Stimulated activated CD4-positive, alpha-beta T cell treated with anti-CD3 and anti-CD28 coated beads, Interleukin-2, amount 100 ng/mL, for 4 hours (primary cell): ENCODE measurements at places on chromosomes 3 and 15.

DNA sequence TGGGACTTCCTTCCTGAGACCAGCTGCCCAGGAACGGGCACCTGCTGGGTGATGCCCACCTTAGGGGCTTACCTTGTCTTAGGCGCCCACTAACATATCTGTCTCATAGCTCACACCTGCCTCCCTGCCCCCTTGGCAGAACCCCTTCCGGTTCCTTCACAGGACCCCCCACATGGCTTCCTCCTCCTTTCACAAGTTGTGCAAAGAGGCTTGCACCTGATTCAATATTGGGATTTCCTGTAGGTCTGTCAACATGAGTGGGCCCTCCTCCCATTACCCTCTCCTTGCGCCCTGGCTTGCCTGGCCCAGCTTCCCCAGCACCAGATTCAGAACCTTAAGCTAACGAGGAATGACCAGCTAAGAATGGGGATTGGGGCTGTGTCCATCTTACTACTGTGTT is 633 bp downstream of the THPO start:
- DNase-seq = no peak

DNA sequence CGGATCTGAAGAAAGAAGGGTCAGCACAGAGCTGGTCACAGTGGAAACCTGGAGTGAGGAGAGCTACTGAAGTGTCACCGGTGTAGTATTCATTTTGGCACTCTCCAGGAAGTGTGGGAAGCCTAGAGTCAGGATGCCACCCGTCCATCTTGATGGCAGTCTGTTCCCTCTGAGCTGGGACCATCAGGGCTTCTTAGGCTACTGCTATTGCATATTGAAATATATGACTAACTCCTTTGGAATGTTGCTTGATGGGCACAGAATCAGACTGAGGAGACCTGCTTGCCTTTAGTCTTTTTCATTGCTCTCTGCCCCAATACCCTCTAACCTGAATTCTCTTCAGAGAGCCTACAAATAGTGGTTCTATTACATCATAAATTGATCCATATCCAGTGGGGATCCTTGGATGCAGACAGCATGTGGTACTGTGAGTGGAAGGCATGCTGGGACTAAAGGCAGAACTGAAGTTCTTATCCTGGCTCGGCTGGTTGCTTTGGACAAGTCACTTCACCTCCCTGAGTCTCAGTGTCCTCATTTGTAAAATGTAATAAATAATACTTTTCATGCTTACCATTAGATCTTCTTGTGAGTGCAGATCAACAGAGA is 143.5 kb downstream of the PDE8A start:
- no peak for DNase-seq

DNA sequence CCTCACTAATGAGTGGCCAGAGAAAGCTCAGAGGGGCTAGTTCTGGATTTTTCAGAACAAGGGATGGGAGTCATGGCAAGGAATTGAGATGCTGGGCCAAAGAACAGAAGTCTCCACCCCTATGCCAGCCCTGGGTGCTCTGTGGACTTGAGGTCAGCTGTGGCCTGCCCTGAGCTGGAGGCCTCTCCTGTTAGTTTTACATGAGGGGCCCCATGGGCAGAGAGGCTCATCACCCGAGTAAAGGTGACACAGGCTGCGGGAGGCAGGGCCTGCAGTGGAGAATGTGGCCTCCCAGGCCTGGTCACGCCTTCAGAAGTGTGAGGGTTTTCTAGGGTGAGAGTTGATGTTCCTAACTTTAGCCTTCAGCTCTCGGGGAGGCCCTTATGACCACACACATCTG is 44.9 kb downstream of the ABHD5 start:
- DNase-seq = no peak

DNA sequence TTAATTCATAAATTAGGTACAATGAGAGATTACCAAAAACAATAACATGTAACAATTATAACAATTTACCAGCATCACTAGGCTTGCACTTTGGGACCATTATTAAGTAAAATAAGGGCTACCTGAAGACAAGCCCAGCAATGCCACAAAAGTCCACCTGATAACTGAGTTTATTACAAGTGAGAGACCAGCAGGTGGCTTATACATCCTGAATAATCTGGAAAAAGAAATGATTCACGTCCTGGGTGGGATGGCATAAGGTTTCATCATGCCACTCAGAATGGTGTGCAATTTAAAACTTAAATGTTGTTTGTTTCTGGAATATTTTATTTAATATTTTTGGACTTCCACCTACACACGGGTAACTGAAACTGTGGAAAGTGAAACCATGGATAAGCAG is 1287.1 kb upstream of the GBE1 start:
- DNase-seq = no peak

GRCh38 chr3:192575879-192576506 is 151.3 kb downstream of the FGF12 start:
- no peak for DNase-seq

DNA sequence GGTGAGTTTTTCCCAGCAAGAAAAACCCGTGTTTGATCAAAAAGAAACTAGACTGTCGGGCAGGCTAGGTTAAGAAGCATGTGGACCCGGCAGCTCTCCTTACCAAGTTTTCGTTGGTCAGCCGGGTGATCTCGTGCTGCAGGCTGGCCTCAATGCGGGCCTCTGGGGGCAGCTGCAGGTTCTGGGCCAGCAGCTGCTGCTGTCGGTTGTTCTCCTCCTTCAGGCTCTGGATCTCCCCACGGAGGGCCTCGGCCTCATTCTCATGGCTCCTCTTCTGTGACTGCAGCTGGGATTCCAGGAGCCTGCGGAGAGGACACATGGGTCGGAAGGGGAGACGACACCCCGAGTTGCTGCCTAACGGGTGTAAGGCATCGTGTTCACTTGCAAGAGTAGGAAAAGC is 44.5 kb upstream of the MYO5C start:
- DNase-seq = no peak

- DNase-seq = no peak
Measured at GRCh38 chr15:99932676-99933402, 199.6 kb upstream of the LYSMD4 start.

- peak; percentile 15 for DNase-seq
Measured at GRCh38 chr15:26889298-26889898, 22.5 kb downstream of the GABRA5 start.

DNA sequence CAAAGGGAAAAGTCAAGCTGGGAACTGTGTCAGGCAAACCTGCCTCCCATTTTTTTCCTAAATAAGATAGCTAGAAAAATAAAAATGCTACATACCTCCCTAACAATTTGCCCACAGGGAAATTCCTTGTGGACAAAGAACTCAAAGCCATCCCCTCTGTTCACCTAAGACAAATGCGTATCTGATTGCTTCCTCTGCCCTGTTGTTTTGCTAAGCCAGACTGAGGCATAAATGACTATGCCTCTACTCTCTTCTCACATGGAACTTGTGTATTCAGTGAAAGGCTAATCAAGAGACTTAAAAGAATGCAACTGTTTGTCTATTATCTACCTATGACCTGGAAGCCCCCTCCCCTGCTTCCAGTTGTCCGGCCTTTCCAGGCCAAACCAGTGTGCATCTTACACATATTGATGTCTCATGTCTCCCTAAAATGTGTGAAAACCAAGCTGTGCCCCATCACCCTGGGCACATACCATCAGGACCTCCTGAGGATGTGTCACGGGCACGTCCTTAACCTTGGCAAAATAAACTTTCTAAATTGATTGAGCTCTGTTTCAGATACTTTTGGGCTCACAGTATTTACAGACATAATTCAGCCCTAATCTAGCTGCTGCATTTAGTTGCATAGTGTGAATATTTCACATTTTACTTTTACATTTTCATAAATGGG is 15.8 kb downstream of the CHD2 start:
- DNase-seq = no peak

GRCh38 chr15:77544162-77544561 is 88.5 kb downstream of the LINGO1 start:
- no peak for DNase-seq

GRCh38 chr15:85616549-85617110 is 178.1 kb downstream of the KLHL25 start:
- no peak for DNase-seq

DNA sequence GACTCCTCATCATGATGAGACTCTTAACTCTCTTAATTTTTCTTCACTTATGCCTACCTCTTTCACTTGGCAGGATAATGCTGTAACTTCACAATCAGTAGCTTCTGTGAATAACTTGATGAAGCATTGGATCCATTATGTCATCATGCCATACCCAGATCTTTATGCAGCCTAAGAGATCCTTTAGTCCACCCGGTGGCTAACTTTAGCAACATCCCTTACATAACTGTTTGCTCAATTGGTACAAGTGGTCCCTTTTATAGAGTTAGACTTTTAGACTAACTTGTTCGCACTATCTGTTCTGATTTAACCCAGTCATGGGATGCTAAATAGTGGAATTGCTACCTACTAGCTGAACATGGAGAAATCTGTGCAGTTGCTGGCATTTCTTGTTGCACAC is 184.5 kb downstream of the USP13 start:
- no peak for DNase-seq

- no peak for DNase-seq
Measured at GRCh38 chr15:27686369-27686768, 412.7 kb downstream of the OCA2 start.

DNA sequence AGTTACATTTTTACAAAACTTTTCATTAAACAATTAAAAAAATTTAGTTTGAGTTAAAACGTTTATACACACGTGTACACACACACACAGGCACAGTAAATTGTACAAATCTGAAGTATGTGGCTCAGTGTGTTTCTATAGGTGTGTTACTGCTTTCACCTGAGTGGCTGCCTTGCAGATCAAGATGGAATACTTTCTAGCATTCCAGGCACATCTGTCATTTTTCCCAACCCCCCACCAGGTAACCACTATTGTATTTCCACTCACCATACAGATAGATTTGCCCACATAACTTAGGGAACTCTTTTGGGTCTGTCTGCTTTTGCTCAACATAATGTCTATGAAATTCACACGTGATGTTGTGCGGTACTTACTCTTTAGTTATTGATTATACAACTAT is 141.1 kb downstream of the PTPRG start:
- DNase-seq = no peak

GRCh38 chr15:48282216-48282615 is 49.0 kb upstream of the DUT start:
- no peak for DNase-seq

DNA sequence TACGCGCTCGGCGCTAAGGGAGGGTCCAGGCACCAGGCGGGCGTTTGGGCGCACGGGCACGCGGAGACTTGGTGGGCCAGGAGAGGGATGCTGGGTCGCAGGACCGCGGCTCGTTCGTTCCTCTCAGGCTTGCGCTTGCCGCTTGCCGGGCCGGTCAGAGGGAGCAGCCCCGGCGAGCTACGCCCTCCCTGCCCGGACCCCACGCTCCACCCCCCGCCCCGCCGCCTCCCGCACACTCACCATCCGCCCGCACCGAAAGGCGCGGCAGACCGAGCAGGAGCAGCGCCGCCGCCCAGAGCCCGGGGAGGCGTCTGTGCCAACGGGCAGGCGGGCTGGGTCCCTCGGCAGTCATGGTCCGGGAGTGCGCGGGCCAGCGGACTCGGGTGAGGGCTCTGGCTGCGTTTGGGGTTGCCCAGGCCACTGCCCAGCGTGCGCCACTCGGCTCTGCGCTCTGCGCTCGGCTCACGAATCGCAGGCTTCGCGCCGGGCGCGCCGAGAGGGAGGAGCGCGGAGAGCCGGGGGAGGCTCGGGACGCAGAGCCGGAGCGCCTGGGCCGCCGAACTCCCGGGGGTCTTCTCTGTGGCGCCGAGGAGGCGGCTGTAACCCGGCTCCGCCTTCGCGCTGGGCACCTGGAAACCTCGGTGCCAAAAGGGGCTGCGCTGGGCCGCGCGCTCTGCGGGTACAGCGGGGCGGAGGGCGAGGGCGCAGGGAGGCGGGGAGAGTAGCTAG is at the start of gene SUSD5:
Gene SUSD5, minus strand, starts transcription at position 365 of the 729 bp plus-strand sequence. Its CDS starts 13 bp downstream, at position 352.
- DNase-seq = no peak

- no peak for DNase-seq
Measured at GRCh38 chr15:66931768-66932633, 133.4 kb upstream of the SMAD3 start.

- DNase-seq = no peak
Measured at GRCh38 chr3:58179235-58180098, 31.3 kb downstream of the DNASE1L3 start.

- no peak for DNase-seq
Measured at GRCh38 chr3:63911509-63911872, 692 bp downstream of the SCAANT1 start.

GRCh38 chr3:167372138-167372537 is 8.0 kb downstream of the ZBBX start:
- DNase-seq = no peak

GRCh38 chr3:98589331-98590036 is 3.9 kb downstream of the CPOX start:
- DNase-seq = no peak

GRCh38 chr15:75356517-75356916 is 9.7 kb downstream of the NEIL1 start:
- no peak for DNase-seq

GRCh38 chr3:134904776-134905646 is 110.0 kb downstream of the EPHB1 start:
- no peak for DNase-seq
